EL (cell line): ENCODE measurements at places on chromosomes 2 and 18.

GRCh38 chr2:222931659-222932058, 70.8 kb downstream of the ACSL3 start:
- no peak for DNase-seq

GRCh38 chr2:232245111-232245510, 133.4 kb upstream of the ALPP start:
- no peak for DNase-seq

DNA sequence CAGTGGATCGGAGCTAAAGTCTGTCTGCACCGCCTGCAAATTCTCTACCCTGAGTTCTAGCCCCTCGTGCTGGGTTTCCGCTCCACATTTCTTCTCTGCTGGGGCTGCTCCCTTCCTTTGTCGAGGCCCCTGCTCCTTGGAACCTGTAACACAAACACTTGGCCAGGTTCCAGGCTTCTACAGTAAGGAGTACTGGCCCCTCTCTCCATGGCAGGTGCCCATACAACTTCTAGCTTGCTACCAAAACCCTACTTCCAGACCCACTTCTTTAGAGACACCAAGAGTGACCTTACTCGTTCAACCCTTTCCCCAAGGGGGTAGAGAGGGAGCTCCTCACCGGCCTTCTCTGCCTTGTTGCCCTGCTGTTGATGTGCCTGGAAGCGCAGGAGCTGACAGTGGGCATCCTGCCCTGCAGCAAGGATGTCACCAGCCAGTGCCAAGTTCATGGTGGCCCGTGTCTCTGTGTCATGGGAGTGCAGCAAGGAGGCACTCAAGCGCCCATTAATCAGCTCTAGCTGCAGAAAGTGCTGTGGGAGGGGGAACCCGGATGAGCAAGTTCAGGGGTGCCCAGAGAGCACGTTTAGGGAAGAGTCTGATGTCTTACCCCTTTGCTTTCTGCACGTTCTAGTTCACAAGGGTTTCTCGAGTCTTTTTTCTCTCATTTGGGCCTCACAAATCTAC, 1.1 kb downstream of the PREB start:
- DNase-seq = no peak

DNA sequence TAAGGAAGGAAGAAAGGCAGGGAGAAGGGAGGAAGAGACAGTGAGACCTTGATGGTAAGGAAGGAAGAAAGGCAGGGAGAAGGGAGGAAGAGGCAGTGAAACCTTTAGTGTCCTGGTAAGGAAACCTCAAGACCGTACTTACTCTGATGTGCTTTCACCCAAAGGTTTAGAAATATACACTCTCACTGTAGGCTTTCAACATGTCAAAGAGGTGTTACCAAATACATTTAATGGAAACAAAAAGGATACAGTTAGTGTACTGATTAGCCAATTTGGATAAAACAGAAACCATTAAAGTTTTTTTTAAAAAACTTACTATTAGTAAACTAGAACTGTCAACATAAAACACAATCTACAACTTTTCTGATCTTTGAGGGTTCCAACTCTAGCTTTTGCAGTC, 7.1 kb downstream of the FBXO15 start:
- no peak for DNase-seq

DNA sequence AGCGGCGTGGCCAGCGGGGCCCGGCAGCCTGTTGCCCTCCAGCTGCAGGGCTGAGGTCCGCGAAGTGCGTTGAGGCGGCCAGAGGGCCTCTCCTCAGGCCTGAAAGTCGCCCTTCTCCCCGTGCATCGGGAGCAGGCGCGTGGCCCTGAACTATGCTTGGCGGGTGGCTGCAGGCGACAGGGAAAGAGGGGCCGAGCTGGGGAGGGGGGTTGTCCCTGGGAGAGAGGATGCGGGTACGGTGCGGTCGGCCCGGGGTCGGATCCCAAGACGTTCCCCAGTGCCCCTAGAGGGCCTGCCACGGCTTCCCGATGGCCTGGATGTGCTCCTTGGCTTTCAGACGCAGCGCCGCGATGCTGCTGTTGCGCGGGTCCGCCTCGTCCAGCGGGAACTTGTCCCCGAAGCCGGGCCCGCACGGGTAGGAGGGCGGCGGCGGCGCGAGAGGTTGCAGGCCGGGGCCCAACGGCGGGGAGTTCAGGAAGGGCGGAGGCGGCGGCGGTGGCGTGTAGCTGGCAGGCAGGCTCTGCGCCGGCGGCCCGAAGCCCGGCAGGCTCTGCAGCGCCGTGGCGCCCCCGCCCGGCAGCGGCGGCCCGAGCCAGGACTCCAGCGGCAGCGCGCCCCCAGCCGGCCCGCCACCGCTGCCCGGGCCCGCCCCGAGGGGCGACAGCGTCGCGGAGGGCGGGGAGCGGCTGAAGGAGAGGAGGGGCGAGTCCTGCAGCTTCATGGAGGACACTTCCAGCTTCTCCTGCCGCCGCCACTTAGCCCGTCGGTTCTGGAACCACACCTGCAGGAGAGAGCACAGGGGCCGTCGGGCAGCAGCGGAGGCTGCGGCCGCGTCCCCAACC, 4.3 kb downstream of the RAX start:
- DNase-seq = no peak
